ENCODE measurements at places on chromosomes 16 and 17. TPM values are rescaled to one million over a fixed set of nuclear protein-coding genes. Genes with fewer than 3 reads are reported as not detected.

Gene TMEM88
- 2.8 TPM for total RNA-seq

DNA sequence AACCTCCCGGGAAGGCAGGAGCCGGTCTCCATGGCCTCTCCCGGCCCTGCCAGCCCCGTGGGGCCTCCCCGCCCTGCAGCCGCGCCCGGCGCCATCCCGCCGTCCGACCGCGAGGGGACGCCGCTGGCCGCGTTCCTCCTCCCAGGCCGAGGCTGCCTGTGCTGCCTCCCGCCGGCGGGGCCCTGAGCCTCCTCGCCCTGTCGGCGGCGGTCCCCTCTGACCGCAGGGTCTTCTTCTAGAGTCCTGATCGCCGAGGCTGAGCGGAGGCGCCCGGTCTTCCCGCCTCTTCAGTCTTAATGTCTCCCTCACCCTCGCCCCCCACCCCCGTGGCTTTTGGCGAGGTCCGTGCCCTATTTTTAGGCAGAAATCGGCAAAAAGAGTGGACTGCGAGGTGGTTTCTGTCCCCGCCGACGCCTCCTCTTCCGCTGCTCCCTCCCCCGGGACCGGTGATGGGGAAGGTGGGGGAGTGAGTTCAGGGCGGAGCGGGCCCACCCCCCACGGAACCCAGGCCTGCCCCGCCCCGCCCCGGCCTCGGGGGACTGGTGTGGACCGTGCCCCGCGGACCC, 794 bp upstream of the CPNE7 start:
- peaks cover 13% of the 10 kb centered on the region for H3K36me3 ChIP-seq
- H3K27ac ChIP-seq: peak overlapping the region; percentile 99
- H3K4me1 ChIP-seq: peaks cover 14% of the 10 kb centered on the region

Gene OGFOD1
- total RNA-seq: 51.6 TPM

Gene MMP2
- 1.5 TPM for total RNA-seq

- no peak overlapping the region for H3K27ac ChIP-seq
- no peak overlapping the region for H3K4me3 ChIP-seq
- no peaks in the 10 kb centered on the region for H3K27me3 ChIP-seq
- 0 out of 2 replicates have a peak, but pooled peaks cover 3% of the 10 kb centered on the region for H3K36me3 ChIP-seq
- H3K4me1 ChIP-seq: peaks cover 13% of the 10 kb centered on the region
- no peak for DNase-seq
Observed at GRCh38 chr16:89370601-89371000, 119.8 kb downstream of the ANKRD11 start.

- no peak for DNase-seq
- H3K4me3 ChIP-seq: peak overlapping the region; percentile 11
- H3K36me3 ChIP-seq: no peaks in the 10 kb centered on the region
- H3K27ac ChIP-seq: peak overlapping the region; percentile 57
- H3K27me3 ChIP-seq: no peaks in the 10 kb centered on the region
Observed at GRCh38 chr17:28735242-28735722, 6.7 kb downstream of the NEK8 start.

- H3K4me3 ChIP-seq: no peak overlapping the region
- peaks cover 6% of the 10 kb centered on the region for H3K27me3 ChIP-seq
- no peak overlapping the region for H3K27ac ChIP-seq
- no peaks in the 10 kb centered on the region for H3K36me3 ChIP-seq
- peak; percentile 63 for DNase-seq
Observed at GRCh38 chr16:77675464-77676324, 46.6 kb upstream of the NUDT7 start.

DNA sequence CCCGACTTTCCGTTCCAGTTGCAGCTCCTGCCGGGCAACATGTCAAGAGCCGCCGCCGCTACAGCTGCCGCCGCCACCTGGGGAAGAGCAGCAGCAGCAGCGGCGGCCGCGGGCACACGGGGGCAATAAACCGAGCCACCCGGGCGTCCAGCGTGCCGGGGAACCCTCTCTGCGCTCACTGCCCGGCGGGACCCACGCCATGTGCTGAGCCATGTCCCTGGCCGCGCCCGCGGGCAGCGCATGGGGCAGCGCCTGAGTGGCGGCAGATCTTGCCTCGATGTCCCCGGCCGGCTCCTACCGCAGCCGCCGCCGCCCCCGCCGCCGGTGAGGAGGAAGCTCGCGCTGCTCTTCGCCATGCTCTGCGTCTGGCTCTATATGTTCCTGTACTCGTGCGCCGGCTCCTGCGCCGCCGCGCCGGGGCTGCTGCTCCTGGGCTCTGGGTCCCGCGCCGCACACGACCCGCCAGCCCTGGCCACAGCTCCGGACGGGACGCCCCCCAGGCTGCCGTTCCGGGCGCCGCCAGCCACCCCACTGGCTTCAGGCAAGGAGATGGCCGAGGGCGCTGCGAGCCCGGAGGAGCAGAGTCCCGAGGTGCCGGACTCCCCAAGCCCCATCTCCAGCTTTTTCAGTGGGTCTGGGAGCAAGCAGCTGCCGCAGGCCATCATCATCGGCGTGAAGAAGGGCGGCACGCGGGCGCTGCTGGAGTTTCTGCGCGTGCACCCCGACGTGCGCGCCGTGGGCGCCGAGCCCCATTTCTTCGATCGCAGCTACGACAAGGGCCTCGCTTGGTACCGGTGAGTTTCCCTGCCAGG, 604 bp downstream of the HS3ST3B1 start:
- H3K27me3 ChIP-seq: no peaks in the 10 kb centered on the region
- peak overlapping the region; percentile 55 for H3K27ac ChIP-seq
- no peaks in the 10 kb centered on the region for H3K36me3 ChIP-seq
- no peak for DNase-seq
- peak overlapping the region; percentile 59 for H3K4me3 ChIP-seq
- H3K4me1 ChIP-seq: peaks cover 11% of the 10 kb centered on the region

GRCh38 chr16:12573730-12574383, 229.8 kb downstream of the CPPED1 start:
- no peak overlapping the region for H3K4me3 ChIP-seq
- no peaks in the 10 kb centered on the region for H3K27me3 ChIP-seq
- H3K36me3 ChIP-seq: no peaks in the 10 kb centered on the region

- no peaks in the 10 kb centered on the region for H3K36me3 ChIP-seq
- H3K4me3 ChIP-seq: no peak overlapping the region
- no peak overlapping the region for H3K27ac ChIP-seq
- no peaks in the 10 kb centered on the region for H3K4me1 ChIP-seq
- peaks cover 3% of the 10 kb centered on the region for H3K27me3 ChIP-seq
Observed at GRCh38 chr16:86653285-86654006, 75.1 kb downstream of the FOXL1 start.

GRCh38 chr16:89409161-89409711, 81.1 kb downstream of the ANKRD11 start:
- no peak for DNase-seq
- H3K4me3 ChIP-seq: no peak overlapping the region
- H3K36me3 ChIP-seq: no peaks in the 10 kb centered on the region
- H3K27ac ChIP-seq: 0 out of 2 replicates have a peak overlapping the region, but pooled peaks have one; percentile 7

Gene GUCY2D
- total RNA-seq: 1.4 TPM

Gene FADS6
- total RNA-seq: not detected

DNA sequence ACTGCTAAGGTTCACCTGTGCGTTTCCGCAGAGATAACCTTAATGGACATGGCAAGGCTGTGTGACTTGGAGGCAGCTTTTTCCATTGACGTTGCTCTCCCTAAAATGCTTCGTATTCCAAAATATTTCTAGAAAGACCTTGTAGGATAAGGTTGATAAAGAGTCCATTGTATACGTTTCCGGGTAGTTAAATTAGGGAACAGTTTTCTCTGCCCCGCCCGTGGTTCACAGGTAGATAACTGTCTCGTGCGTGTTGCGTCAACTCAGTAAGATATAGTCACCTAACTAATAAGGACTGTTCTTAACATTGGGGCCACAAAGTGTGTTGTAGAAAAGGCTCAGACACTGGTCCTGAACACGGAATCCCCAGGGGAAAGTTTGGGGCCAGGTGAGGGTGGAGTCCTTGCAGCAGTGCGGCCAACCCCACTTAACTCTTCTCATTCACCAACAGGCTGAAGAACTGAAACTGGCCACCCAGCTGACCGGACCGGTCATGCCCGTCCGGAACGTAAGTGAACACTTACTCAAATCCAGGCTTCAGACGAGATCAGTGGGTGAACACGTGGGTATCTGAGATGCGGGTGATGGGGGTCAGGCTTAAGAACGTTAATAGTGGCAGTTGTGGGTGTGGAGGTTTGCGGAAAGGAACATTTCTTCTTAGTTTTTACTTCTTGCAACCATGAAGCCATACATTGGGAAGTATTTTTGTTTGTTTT, 1.6 kb downstream of the RPL13 start:
- H3K27ac ChIP-seq: peak overlapping the region; percentile 96
- H3K27me3 ChIP-seq: no peaks in the 10 kb centered on the region
- DNase-seq: no peak
- peak overlapping the region; percentile 89 for H3K4me3 ChIP-seq
- peaks cover 58% of the 10 kb centered on the region for H3K4me1 ChIP-seq

- H3K27ac ChIP-seq: peak overlapping the region; percentile 96
- peaks cover 7% of the 10 kb centered on the region for H3K4me1 ChIP-seq
- H3K4me3 ChIP-seq: peak overlapping the region; percentile 92
Observed at GRCh38 chr17:4142107-4142900, 526 bp downstream of the ZZEF1 start.

GRCh38 chr17:45284176-45285140, 22.6 kb upstream of the SPATA32 start:
- H3K27ac ChIP-seq: peak overlapping the region; percentile 42
- H3K27me3 ChIP-seq: no peaks in the 10 kb centered on the region
- H3K4me3 ChIP-seq: no peak overlapping the region

Gene NPIPB9
- total RNA-seq: 1.1 TPM

GRCh38 chr17:43695970-43696865, 34.5 kb upstream of the MEOX1 start:
- H3K4me3 ChIP-seq: no peak overlapping the region
- no peaks in the 10 kb centered on the region for H3K36me3 ChIP-seq
- DNase-seq: no peak
- H3K27ac ChIP-seq: no peak overlapping the region
- H3K4me1 ChIP-seq: peaks cover 24% of the 10 kb centered on the region
